ENCODE measurements at places on chromosomes 6 and 20. TPM values are rescaled to one million over a fixed set of nuclear protein-coding genes. Genes with fewer than 3 reads are reported as not detected.

GRCh38 chr20:45361793-45362192 lies 1.2 kb upstream of the SYS1 start:
- no peak for DNase-seq

DNA sequence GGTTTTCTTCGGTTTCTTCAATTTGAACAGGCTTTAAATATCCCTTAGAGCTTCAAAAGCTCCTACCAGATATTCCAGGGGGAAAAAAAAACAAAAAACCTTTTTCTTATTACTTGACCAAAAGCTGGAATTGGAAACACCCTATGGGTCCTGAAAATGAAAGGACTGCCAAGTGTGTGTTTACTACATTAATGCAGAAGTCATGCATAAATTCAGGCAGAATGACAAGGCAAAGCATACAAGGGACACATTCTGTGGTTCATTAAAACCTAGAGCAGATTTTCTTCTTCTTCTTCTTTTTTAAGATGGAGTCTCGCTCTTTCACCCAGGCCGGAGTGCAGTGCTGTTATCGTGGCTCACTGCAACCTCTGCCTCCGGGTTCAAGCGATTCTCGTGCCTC lies 119.1 kb downstream of the GMDS start:
- DNase-seq: no peak

The BRD2 gene
- 57.1 TPM for total RNA-seq

GRCh38 chr20:47232518-47232917 lies 124.0 kb downstream of the ZMYND8 start:
- DNase-seq: no peak

DNA sequence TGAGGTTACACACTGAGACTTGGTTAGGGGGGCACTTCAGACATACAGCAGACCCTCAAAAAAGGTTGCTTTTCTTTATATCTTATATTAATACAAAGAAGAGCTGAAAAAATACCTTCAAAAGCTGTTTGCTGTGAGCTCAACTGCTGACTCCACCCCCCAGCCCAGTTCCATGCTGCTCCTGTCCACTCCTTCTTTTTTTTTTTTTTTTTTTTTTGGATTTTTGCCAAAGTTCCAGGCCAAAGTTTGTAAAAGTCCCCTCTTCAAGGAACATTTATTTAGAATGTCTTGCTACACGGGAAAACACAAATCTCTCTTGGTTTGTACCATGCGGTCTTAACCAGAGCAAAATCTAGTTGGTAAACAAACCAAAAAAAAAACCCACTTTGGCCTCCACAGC lies 85.3 kb upstream of the AKAP12 start:
- peak; percentile 18 for DNase-seq

GRCh38 chr6:158041370-158041769 lies 59.7 kb downstream of the SYNJ2 start:
- peak; percentile 68 for DNase-seq

The DNAJC5 gene
- 120 TPM for total RNA-seq

- DNase-seq: peak; percentile 37
Observed at GRCh38 chr20:37890643-37891042, 12.3 kb upstream of the VSTM2L start.

The MROH8 gene
- 0.13 TPM for total RNA-seq

GRCh38 chr20:12700701-12701100 lies 308.1 kb upstream of the SPTLC3 start:
- DNase-seq: no peak

- DNase-seq: no peak
Observed at GRCh38 chr20:35487479-35487878, 32.1 kb downstream of the CEP250 start.

GRCh38 chr6:128336436-128337095 lies 183.8 kb downstream of the PTPRK start:
- peak; percentile 28 for DNase-seq

- DNase-seq: no peak
Observed at GRCh38 chr6:40585651-40586269, 1.4 kb downstream of the LRFN2 start.

- DNase-seq: no peak
Observed at GRCh38 chr6:33898771-33899170, 95.0 kb upstream of the MLN start.

The CDS2 gene
- 23.4 TPM for total RNA-seq
